ENCODE measurements at places on chromosomes 7 and 10.

- no peak for DNase-seq
These were observed 6.5 kb downstream of the INHBA start for GRCh38 chr7:41696323-41696916.

DNA sequence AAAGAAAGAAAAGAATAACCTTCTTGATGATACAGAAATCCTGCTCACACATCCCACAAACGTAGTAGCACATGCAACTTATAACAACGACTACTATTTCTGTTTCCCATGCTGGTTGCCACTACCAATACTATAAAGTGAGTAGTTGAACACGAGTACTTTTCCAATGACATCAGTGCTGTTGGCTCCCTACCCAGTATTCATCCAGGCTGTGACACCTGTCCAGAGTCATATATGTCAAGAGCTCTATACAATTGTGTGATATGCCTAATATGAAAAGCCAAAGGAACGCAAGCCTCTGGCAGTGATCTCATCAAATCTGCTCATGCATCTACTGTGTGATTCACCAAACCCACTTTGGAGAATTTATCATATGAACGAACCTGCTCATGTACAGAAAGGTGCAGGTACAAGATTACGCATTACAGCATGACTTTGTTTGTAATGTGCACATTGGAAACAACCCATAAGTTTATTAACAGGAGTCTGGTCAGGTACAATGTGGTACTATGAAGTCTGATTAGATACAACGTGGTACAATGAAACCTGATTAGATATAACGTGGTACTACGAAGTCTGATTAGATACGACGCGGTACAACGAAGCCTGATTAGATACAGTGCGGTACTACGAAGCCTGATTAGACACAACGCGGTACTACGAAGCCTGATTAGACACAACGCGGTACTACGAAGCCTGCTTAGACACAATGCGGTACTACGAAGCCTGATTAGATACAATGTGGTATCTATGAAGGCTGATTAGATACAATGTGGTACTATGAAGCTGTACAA, 5.8 kb upstream of the ITIH5 start:
- no peak for DNase-seq

- DNase-seq: no peak
These were observed 298.3 kb upstream of the ZMIZ1 start for GRCh38 chr10:78770167-78771090.

- DNase-seq: no peak
These were observed 62.3 kb downstream of the TMEM26 start for GRCh38 chr10:61390851-61391250.

- DNase-seq: no peak
These were observed 60.0 kb downstream of the PLXNA4 start for GRCh38 chr7:132516042-132516840.

DNA sequence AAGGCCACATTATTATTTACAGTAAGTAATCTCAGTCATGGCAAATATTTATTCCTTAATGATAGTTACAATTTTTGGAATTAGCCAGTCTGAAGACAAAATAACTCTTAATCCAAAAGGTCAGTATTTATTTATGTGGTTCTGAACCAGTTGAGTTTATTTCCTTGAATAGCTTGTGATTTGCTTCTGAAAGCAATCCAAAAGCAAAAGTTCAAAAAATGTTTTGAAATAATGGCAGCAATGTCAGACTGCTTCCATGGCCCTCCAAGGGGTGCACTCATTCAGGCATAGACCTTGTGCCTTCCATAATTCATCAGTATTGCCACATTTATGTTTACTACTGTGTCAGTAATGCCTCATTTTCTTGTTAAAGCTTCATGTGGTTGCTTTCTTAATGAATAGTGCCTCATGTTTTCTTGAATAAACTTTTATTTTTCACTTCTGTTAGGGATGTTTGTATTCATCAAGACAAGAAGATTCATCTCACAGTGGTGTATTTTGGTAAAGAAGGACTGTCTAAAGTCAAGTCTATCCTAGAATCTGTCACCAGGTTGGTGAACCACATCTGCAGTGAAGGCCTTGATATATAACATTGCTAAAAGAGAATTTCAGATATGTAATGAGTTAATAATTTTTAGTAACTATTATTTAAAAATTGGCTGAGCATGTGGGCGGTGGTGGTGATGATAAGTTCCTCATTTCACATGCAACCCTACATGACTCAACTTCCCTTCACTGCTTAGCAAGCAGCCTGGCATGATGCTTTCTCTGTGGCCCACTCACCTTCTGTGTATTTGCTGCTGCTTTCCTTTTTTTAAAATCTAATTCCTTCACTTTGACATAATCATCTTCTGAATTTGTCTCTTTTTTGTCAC, 22.0 kb downstream of the CSGALNACT2 start:
- DNase-seq: no peak

GRCh38 chr7:105875505-105875904, 894 bp downstream of the ATXN7L1 start:
- no peak for DNase-seq

GRCh38 chr10:8037941-8038894, 16.3 kb upstream of the GATA3 start:
- DNase-seq: no peak

Data from stimulated activated CD8-positive, alpha-beta memory T cell treated with anti-CD3 and anti-CD28 coated beads, Interleukin-4, amount 100 ng/mL, for 1 hour (primary cell).